Dermis microvascular lymphatic vessel endothelial cell (primary cell): ENCODE measurements at places on chromosomes 13 and 19. TPM values are rescaled to one million over a fixed set of nuclear protein-coding genes. Genes with fewer than 3 reads are reported as not detected.

DNA sequence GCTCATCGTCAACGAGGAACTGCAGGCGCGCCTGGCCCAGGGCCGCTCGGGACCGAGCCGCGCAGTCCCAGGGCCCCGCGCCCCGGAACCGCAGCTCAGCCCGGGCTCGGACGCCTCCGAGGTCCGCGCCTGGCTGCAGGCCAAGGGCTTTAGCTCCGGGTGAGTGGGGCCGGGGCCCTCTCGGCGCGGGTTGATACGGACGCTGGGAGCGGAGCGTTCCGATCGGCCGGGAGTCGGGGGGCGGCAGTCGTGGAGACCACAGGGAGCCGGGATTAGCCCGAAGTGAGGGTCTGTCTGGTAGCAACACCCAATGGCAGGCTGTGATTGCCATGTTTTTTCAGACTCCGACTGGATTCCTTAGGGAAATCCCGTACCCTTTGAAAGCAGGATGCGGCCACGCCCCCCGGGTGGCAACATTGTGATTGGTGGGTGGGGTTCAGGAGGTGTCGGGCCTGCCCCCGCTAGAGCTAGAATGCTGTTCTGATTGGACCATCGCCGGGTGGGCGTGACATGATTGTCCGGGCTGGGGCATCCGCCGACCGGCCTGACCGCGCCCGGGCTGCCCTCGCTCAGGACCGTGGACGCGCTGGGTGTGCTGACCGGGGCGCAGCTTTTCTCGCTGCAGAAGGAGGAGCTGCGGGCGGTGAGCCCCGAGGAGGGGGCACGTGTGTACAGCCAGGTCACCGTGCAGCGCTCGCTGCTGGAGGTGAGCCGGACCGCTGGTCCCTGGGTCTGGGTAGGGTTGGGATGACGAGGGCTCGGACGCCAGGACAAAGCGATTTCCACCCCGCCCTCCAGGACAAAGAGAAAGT, 11.3 kb downstream of the EPS8L1 start:
- peak; percentile 97 for DNase-seq

GRCh38 chr19:53455828-53456227, 11.7 kb upstream of the ZNF813 start:
- DNase-seq: no peak

DNA sequence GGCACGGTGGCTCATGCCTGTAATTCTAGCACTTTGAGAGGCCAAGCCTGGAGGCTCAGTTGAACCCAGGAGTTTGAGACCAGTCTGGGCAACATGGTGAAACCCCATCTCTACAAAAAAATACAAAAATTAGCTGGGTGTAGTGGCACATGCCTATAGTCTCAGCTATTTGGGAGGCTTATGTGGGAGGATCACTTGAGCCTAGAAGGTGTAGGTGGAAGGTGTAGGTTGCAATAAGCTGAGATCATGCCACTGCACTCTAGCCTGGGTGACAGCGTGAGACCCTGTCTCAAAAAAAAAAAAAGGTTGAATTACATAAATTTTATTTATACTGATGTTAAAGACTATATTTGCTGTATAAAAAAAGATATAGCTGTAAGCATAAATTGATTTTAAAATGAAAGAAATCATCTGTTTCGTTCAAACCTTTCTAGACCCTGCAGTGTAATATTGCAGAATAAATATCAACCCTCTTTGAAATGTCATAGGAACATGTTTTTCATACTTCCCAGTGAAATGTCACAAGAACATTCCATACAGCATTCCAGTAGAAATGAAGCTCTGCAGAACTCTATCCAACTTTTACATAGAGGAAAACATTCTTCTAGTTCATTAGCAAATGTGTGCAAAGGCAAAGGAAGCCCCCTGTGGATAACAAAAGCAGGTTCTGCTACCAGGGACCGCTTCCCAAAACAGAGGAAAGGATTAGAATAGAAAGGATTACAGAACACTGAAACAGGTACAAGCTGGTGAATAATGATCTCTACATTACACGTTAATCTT, 76.0 kb downstream of the CAB39L start:
- DNase-seq: no peak

GRCh38 chr13:37039896-37040295, 19.6 kb downstream of the SUPT20H start:
- DNase-seq: no peak

DNA sequence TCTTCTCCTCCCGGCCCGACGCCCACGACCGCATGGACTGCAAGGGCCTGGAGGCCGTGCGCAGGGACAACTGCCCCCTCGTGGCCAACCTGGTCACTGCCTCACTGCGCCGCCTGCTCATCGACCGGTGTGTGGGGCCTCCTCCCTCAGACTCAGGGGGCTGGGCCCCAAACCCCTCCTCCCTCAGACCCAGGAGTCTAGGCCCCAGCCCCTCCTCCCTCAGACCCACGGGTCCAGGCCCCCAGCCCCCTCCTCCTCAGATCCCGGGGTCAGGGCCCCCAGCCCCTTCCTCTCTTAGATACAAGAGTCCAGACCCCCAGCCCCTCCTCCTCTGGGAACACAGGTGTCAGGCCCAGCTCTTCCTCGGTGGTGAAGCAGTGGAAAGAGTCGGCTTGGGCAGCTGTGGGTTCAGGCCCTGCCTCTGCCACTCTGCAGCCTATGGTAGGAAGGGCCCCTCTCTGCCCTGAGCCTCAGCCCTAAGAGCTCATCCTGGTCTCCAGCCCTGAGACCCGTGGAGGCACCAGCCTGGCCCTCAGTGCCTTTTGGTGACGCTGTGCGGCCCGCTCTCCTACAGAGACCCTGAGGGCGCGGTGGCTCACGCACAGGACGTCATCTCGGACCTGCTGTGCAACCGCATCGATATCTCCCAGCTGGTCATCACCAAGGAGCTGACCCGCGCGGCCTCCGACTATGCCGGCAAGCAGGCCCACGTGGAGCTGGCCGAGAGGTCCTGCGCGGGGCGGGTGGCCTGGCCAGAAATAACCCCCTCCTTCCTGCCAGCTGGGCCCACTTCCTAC, 3.7 kb upstream of the SPIB start:
- DNase-seq: peak; percentile 67

DNA sequence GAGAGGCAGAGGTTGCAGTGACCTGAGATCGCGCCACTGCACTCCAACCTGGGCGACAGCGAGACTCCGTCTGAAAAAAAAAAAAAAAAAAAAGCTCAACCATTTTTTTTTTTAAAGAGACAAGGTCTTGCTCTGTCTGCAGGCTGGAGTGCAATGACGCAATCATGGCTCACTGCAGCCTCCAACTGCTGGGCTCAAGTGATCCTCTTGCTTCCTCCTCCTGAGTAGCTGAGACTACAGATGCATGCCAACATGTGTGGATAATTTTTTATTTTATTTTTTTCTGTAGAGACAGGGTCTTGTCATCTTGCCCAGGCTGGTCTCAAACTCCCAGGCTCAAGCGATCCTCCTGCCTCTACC, 10.3 kb downstream of the EHD2 start:
- DNase-seq: no peak

DNA sequence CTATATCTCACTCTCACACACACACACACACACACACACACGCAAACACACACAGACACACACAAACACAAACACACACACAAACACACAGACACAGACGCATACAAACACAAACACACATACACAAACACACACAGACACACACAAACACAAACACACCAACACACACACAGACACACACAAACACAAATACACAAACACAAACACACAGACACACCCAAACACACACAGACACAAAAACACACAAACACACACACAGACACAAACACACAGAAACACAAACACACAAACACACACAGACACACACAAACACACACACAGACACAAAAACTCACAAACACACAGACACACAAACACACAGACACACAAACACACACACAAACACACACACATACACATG, 329.0 kb downstream of the ZNF536 start:
- DNase-seq: no peak

The SLC46A3 gene
- total RNA-seq: 2.7 TPM in 2 replicates

DNA sequence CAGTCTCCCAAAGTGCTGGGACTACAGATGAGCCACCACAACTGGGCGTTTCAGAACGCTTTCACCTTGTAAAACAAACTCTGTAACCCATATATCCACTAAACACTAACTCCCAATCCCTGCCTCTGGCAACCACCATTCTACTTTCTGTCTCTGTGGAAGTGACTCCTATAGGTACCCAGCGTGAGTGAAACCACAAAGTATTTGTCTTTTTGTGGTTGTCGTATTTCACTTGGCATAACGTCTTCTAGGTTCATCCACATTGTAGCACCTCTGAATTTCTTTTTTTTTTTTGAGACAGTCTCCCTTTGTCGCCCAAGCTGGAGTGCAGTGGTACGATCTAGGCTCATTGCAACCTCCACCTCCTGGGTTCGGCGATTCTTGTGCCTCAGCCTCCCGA, 44.8 kb downstream of the BRD4 start:
- DNase-seq: no peak

DNA sequence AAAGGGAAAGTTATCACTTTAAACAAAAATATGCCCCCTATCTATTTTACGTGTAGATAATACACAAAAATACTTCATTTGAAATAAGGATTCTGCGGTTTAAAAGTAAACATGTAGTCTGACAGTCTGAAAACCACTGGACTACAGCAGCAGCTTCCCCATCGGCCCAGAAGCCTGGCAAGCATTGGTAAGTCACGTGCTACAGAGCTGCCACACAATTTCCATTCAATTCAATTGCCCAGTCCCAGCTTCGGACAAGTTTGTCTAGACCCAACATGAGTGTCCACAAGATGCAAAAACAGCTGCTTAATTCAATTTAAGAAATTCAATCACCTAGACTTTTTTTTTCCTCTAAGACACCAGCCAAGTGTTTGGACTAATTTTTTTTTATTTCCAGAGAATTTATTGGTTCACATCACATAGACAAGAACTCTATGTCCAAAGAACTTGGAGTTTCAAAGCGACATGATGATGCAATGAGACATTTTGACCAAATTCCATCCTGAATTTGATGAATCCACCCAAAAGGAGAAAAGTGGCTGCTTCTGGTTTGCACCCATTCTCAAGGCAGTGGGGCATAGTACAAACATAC, 458.9 kb downstream of the COG6 start:
- no peak for DNase-seq

DNA sequence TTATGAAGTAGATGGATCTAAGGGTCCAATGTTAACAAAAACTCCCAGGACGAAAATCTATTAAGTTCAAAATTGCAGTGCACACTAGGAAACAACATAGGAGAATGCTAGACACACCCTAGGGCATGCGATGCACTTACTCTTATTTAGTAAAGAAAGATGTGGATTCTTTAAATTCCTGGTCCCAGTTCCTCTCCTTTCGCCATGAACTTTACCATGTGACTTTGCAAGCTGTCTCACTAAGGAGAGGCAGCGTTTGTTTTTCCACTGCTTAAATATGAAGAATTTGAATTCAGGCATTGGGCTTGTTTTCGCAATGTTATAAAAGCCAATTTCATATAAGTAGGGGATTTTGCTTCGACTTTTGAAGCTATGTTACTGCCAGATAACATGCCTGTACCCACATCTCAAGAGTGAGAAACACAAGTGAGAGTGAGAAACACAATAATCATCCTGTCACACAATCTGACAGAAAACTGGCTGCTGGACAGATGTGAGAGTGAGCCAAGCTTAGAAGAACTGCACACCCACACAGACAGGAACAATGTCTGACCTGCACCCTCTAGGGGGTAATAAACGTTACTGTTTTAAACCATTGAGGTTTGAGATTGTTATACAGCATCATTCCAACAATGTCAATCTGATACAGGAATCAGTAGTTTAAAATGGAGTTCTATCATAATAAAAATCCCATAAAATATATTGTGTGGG, 1308.4 kb downstream of the SLITRK5 start:
- no peak for DNase-seq

DNA sequence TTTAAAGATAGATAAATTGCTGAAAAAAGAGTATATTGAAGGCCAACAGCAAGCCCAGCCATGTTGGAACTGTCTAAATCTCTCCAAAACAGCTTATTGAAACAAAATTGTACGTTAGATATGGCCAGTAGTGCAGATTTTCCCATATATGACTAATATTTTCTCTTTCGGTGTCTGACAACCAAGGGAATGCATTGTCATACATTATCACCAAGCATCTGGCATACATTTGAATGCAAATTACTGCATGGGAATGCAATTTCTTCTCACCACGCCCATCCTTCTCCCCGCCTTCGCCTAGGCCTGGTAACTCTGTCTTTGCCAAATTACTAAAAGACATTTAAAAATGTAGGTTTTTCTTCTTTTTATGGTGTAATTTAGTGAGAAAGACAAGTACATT, 32.5 kb upstream of the IRS2 start:
- no peak for DNase-seq

DNA sequence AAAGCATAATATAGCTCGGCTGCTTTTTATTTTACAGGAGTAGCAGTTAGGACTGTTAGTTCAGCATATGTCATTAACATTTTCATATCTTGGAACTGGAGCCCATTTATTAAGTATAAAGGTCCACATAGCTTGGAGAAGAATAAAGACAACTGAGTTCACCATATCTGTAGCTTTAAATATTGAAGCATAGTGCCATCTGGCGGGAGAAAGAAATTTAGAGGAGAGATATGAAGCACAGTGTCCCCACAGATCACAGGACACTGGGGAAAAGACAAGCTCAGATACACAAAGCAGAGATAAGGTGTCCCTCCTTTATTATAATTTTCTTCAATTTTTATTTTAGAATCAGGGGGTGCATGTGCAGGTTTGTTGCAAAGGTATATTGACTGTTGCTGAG, 104.7 kb upstream of the FREM2 start:
- peak; percentile 40 for DNase-seq

DNA sequence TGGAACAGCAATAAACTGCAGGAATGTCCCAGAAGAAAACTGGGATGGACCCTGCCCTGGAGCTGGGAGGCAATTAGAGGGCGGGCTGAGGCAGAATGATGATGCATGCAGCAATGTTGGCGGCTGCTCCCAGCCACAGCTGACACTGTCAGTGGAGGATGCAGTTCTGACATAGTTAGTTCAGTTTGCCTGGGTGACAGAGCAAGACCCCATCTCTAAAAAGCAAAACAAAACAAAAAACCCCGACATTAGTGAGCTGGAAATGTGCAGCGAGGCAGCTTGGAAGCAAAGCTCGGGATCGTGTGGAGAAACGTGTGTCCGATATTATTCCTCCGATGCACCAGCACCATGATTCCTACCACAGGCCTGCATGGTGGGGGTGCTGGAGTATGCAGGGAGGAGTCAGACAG, 110.1 kb upstream of the UQCRFS1 start:
- DNase-seq: no peak

The GPR12 gene
- total RNA-seq: not detected in 2 replicates

DNA sequence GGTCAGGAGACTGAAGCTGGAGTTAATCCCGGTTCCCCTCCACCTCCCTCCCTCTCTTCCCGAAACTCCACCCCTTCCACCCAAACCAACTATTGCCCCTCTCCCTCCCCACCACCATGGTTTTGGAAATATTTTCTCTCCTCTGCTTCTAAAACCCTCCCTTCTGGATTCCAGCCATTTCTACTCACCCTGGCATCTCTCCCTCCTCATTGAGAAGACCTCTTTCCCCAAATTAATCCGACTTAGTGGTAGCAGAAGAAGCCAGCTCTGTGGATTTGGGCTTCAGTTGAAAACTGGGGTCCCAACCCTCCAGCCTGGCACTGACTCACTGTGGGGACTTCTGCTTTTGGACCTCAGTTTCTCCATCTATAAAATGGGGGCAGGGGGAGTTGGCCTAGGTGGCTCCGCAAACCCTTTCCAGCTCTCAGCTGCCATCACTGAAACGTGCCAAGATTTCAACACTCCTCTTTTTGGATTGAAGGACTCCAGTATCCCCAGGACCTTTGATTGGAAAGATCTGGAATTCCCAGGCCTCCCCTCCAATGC, 1.6 kb downstream of the GPR4 start:
- DNase-seq: no peak

The VAV1 gene
- under 0.01 and 0.13 TPM in 2 replicates for total RNA-seq

- DNase-seq: no peak
These were observed 421.0 kb upstream of the KLF12 start for GRCh38 chr13:74555276-74555625.

GRCh38 chr19:38155453-38155852, 68.6 kb downstream of the DPF1 start:
- DNase-seq: no peak
